ENCODE measurements at places on chromosomes 4 and X.
A peak's percentile ranks its signal among the peaks of the same experiment; 100 is the strongest.

- DNase-seq, result no peak
Measured at GRCh38 chrX:150790021-150790420, 96.8 kb downstream of the MTMR1 start.

DNA sequence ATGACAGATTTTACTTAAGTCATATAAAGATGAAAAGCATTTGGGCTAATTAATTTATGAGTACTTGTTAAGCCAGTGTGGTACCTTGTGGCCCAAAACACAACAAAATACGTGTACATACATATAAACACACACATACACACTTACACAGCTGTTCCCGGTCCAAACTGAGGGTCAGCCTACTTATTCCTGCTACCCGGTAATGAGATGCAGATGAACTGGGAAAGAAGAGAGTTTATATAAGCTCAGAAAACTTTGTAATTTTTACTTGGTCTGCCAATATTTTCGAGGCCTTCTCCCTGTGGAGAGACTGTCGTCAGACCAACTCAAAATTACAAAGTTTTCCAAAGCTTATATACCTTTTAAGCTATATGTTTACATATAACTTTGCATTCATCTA lies 25.8 kb upstream of the PBDC1 start:
- no peak for DNase-seq

DNA sequence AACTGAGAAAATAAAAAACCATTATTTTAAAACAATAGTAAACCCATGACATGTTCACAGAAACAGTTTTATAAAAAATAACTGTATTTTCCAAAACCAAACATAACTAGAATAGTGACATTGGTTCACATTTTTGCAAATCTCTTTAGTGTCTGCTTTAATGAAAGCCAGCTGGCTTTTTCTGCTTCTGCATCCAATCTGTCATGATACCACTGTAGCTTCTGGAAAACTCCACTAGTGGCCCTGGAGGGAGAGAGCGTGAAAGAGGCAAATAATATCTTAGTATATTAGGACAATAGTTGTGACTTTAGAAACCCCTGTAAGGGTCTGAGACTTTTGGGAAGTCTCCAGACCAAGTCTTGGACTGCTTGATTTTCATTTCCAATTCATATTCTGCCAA lies 31.1 kb downstream of the FGFBP1 start:
- no peak for DNase-seq

DNA sequence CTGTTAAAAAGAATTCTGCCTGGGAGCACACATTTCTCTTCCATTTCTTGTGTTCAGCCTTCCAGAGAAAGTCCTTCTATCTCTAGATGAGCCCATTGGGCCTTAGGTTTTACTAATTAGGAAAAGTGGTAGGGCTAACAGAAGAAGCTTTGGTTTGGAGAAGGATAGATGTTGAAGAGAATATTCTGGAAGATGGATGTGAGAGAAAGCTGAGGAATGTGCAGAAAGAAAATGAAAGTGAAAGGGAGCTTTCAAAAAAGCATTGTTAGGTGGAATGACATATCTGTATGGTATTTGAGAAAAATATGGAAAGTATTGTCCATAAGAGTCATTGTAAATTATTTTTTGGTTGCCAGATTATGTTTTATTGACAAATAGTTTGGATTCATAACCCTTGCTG lies 474.8 kb upstream of the SLIT2 start:
- DNase-seq, result no peak

DNA sequence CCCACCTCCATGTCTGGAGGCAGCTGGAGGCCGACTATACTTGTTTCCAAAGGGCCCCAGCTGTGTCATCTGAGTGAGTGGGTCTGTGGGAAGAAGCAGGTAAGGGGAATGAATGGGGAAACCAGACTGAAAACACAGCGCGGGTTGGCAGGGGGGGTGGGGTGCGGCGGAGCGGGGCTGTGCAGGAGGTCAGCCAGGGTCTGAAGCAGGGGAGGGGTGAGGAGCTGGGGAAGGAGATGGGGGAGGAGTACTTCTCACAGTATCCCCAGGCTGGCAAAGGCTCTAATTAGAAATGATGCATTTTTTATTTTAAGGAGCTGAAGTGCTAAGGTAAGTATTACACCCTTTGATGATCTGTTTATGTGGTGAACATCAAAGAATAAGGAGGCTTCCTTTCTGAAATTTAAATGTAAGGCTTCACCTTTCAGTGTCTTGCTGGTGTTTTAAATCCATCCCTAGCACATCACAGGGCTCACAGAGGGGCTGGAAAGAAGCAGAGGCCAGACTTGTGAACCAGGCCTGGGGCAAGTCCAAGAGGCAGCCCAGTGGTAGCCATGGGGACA lies 37.5 kb downstream of the SMIM20 start:
- no peak for DNase-seq

GRCh38 chr4:56821381-56822243 lies at the start of gene SPINK2:
Gene SPINK2 (minus strand): TSS chr4:56821701. CDS start chr4:56821662, 39 bp downstream.
- DNase-seq, result no peak

GRCh38 chrX:68714856-68715255 lies 67.4 kb downstream of the STARD8 start:
- DNase-seq, result no peak

- DNase-seq, result no peak
Measured at GRCh38 chr4:177109769-177110168, 199.9 kb upstream of the NEIL3 start.

DNA sequence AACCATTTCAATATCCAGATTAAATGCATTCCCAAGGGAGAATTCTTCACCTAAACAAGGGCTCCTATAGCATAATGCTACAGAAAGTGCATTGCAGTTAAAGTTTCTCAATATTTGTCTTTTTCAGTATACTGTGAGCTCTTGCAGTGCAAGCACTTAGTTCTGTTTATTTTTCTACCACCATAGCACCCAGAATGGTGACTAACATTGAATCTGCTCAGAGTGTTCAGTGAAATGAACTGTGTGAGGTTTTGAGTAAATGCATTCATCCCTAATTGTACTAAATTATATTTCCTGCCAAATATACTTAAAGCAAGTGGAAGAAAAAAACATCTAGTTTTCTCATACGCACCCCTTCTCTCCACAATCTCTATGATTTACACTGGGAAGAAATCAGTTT lies 383.9 kb downstream of the PCDH7 start:
- no peak for DNase-seq

DNA sequence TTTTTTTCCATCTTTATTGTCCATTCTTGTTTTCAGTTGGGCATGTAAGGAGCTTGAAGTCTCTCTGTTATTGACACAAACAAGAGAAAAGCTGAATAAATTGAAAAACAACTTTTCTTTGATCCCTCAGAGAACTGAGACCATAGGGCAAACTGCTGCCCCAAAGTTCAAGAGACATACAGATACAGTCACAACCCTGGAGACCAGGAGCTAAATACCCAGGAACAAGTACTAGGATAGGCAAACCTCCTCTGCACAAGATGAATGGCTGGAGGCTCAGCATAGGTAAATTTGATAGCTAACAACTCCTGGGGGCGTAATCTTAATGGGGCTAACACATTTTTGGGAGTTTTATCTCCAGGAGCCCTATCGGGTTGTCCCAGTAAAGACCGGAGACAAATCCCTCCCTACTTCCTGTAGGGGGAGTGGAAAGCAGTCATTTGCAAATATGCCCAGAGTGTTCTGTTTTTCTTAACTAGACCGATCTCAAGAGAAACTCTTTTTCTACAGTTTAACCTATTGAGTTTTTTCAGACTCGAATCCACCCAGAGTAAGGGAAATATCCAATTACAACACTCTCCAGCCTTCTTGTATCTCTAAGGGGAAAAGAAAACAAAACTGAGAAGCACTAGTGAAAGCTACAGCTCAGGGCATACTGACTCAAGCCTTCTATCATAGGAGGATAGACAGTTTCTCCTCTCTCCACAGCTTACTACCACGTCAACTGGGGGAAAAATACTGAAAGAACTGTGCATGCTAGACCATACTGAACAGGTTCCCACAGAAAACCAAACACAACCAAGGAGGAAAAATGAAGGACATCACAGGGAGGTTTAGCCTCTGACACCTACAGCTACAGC lies 23.1 kb downstream of the MAGEA8 start:
- no peak for DNase-seq

GRCh38 chr4:1958276-1959103 lies 50.3 kb downstream of the NELFA start:
- DNase-seq, result no peak

GRCh38 chr4:77047037-77047436 lies 28.8 kb downstream of the CCNI start:
- DNase-seq, result no peak

DNA sequence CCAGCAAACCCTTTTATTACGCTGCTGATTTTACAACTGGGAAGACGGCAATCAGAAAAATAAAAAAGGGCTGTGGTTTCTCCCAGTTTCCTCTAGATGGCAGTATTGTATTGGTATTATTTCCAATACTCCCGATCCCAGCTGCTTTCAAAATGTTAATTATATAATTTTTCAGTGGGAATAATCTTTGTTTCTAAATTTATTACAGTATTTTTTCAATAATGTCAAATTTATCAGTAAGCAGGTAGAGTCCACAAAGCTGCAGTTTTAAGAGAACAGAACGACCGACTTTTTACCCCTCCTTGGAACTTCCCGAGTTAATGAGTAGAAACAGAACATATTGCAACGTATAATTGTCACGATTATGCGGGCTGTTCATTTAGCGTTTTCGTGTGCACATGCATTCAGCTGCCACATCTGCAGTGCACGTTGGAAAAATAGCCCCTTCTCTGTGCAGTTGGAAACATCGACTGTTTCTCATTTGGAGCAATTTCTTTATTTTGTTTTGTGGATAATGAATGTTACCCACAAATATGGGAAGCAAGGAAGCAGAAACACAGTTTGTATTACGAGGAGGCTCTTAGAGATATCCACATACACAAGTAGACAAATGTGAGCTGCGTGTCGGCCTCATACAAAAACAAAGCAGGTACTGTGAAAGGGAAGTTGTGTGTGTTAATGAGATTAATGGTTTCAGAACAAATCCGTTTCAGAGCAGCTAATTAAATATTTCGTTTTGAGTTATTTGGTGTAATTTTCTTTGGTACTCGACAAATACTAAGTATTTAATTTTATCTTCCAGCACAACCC lies 188.0 kb downstream of the STIM2 start:
- peak; percentile 24 for DNase-seq

DNA sequence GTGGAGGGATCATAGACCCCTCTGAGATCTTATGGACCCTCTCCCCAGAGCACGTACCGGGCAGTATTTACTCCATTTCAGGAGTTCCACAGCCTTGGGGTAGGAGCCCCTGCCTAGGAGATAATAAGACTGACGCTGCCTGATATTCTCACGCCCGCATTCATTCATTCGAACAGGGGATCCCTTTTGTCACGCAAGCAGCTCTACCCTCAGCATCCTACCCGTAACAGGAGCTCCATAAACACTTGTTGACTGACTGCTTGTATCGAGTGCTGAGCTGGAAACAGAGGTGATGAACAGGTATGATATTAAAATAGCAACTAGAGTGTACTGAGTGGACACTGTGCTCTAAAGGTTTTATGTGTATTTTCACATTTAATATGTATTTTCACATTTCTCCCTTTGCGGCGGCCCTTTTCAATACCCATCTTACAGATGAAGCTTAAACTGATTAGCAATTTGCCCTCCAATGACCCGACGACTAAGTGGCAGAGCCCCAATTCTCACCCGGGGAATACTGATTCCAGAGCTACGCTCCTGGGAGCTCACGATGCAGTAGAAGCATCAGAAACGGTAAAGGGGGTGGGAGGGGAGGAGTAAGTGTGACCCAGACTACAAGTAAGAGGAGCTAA lies 888 bp downstream of the RAB28 start:
- peak; percentile 17 for DNase-seq

DNA sequence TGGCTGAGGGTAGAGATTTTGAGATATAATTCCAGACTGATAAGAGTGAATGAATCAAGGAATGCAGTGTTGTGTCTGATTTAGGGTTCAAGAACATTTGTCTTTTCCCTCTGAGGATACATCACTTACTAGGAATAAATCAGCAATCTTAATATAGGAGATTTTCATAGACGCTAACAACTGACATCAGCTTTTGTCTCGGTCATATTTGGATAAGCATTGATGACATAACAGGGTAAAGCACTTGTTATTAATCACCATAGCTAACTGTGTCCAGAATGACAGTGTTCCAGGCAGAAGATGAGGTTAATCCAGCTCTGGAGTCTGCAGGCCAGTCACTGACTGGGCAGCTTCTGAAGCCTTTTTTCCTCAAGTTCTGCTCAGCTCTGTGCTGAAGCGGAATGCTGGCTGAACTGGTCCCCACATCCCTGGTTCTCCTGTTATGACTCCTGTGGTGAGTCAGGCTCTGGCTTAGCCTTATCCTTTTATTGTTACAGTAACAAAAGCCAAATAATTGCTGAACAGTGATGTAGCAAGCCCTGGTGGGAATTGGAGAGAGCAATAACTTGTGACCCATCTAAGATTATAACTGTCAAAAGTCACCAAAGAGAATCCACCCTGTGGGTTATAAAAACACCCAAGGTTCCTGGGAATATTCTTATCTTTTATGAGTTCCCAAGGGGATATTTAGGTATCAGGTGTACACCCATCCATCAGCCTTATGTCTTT lies 41.8 kb downstream of the FNIP2 start:
- no peak for DNase-seq

DNA sequence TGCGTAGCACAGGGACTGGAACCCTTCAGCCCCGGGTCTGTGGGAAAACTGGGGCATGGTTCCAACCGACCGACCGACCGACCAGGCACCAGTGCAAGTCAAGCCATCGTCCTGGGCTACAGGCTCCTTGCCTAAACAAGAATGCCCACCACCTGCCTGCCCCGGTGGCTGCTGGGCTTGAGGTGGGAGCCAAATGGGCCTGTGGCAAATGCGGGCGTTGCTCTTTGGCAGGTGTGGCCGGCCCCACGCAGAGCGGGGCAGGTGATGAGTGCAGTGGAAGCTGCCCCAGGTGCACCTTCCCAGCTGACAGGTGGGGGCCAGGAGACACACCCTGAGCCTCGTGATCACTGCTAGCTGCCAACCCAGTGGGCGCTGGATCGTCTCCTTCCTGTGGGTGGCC lies 77.9 kb downstream of the MTMR1 start:
- DNase-seq, result no peak

DNA sequence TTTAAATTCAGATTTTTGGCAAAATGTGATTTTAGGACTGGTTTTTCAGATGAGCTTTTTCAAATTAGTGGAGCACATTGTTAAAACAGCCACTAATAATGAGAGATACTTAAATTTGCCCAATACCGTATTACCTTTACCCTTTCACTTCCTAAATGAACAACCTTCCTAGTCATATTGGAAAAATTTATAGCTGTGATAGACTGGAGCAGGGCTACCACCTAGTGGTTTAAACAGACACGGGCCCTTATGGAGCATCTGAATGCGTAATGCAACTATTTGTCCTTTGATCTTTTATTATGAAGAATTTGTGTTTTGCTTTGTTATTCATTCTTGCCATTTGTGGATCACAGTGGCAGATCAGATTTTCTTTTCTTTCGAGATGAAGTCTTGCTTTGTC lies 72.7 kb downstream of the KDM6A start:
- DNase-seq, result no peak

DNA sequence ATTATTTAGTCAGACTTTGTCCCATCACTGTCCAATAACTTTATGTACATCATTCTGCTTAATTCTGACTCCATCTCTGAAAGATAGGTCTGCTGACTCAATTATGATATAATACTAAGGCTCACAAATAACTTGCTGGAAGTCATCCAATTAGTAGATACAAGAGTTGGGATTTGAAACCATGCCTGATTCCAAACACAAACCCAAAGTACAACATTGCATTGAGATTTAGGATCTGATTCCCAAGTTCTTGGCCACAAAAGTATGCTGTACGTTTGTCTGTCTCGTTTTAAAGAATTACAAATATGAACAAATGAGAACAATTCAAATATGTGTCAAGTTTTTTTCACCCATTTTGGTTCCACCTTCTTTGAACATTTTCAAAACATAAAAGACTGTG lies 108.8 kb downstream of the AMELX start:
- DNase-seq, result no peak

Data from globus pallidus (tissue), 1 donor.